ENCODE measurements at places on chromosomes 7 and 10.

DNA sequence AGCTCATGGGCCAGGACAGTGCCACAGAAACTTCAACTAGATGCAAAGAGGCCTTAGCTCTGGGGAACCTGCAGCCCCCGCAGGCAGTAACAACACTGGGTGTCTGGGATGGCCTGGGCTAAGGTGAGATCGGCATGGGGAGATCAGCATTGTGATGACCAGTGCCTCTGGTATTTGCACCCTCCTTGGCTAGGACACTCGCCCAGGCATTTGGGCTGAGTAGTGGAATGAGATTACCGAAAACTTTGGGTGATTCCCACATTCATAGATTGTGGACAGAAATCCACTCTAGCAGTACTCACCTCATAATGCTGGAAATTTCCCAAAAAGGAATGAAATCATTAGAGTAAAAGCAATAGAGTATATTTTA is 70.6 kb upstream of the ZMIZ2 start:
- DNase-seq = no peak

DNA sequence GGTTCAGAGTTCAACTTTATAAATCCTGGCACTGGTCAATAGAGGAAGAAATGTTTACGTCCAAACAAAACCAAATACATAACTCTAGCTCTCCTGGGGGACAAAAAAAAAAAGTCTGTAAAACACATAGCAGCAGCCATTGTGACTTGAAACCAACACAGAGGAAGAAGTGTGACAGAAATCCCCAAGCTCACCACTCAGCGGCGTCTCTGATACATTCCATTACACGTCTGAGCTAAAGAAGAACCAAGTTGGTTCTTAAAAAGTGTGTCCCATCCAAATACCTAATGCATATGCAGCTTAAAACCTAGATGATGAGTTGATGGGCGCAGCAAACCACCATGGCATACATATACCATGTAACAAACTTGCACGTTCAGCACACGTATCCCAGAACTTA is 58.3 kb upstream of the NANOS1 start:
- no peak for DNase-seq

GRCh38 chr10:50224330-50224952 is 26.9 kb downstream of the ASAH2 start:
- no peak for DNase-seq

DNA sequence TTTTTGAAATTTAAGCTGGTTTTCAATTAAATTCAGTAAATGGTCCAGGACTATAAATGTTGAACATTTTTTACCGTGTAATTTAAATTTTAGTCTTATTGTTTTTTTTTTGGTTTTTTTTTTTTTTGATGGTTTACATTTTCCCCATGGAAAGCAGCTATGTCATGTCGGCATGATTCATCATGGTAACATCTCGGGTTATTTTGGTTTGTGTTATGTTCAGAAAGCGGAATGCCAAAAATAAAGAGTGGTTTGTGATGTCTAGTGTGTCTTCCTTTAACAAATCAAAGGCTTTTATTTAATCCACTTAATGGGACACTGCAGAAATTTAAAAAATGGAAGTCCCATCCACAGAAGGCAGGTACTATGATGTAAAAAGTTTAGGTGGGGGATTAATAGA is 58.5 kb downstream of the TRUB1 start:
- DNase-seq = no peak

DNA sequence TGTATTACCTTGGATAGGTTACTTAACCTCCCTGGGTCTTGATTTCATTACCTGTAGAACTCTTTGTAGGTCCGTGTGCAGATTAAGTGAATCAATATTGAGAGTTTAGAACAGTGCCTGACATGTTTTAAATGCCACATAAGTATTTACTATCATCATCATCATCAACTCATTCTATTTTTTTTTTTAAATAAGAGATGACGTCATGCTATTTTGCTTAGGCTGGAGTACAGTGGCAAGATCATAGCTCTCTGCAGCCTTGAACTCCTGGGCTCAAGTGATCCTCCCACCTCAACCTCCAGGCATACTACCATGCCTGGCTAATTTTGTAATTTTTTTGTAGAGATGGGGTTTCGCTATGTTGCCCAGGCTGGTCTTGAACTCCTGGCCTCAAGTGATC is 132.0 kb upstream of the FZD8 start:
- DNase-seq = no peak

- no peak for DNase-seq
These were observed 46.3 kb upstream of the HYAL4 start for GRCh38 chr7:123798532-123799188.

DNA sequence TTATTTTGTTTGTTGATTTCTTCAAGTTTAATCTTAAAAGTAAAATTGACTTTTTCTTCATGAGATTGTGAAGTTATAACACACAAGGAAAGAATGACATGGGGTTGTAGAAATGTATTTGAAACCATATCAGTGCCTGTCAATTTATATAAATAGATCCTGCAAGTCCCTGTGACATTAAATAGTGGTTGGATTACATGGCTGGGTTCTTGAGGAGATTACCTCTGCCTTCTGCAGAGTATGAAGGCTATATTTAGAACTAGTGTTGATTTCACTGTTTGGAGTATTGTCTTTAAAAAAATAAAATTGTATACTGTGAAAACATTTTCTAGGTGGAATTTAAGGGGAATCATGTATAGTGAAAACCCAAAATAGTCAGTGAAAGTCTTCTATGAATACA is 385.8 kb upstream of the SMIM30 start:
- no peak for DNase-seq

GRCh38 chr7:45606050-45606449 is 31.9 kb downstream of the ADCY1 start:
- DNase-seq = no peak

DNA sequence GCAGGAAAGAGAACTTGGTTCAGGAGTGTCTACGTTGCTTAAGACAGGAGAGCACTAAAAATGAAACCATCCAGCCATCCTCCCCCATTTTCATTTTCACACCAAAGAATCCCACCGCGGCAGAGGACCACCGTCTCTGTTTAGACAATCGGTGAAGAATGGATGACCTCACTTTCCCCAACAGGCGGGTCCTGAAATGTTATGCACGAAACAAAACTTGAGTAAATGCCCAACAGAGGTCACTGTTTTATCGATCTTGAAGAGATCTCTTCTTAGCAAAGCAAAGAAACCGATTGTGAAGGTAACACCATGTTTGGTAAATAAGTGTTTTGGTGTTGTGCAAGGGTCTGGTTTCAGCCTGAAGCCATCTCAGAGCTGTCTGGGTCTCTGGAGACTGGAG is 1.4 kb upstream of the IL6 start:
- no peak for DNase-seq

GRCh38 chr7:2248984-2249694 is 7.1 kb downstream of the NUDT1 start:
- DNase-seq = no peak

GRCh38 chr10:86063341-86063740 is 303.3 kb downstream of the GRID1 start:
- no peak for DNase-seq

GRCh38 chr10:83127942-83128575 is 1011.2 kb upstream of the GHITM start:
- no peak for DNase-seq

- DNase-seq = no peak
These were observed 692.6 kb downstream of the SUGCT start for GRCh38 chr7:40827222-40828085.

DNA sequence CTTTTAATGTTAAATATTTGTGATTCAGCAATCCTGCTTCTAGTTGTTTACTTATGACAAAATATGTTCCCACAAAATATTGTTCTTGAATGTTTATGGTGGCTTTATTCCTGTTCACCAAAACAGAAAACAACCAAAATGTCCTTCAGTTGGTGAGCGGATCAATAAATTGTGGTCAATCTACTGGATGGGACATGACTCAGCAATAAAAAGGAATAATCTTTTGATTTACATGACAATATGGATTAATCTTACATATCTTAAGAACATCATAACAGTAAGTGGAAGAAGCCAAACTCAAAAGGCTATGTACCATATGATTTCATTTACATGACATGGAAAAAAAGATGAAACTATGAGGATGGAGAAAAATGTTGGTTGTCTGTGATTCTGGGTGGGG is 691.3 kb upstream of the GHITM start:
- no peak for DNase-seq

GRCh38 chr10:49608166-49609005 is 1.7 kb upstream of the SLC18A3 start:
- no peak for DNase-seq

DNA sequence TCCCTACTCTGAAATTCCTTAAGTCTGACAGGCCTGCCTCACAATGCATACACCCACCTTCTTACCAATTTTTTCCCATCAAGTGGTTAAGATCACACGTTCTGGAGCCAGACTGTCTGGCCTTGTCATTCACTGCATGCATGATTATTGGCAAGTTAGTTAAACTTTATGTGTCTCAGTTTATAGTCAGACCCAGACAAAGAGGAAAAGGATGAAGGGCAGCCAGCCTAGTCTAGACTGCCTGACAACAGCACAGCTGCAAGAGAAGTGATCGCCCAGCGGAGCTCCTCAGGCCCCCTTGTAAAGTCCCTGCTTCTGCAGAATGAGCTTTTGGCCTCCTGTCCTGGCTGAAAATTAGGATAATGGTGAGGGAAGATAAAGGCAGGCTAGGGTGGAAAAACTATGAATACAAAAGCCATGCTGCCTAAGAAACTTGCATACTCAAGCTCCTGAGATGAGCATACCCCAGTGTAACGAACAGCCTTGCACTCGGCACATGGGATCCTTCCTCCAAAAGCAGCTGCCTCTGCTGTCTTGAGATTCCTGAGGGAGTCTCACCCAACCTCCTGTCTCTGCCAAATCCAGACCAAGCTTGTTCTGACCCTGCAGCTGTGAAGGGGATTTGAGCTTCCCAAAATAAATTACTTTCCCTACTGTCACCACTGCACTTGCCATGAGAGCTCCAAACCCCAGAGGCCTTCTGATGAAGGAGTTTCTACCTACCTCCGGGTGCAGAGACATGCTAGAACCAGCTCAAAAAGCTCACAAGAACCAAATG is 26.7 kb upstream of the MRLN start:
- DNase-seq = no peak

GRCh38 chr10:117968354-117969182 is 78.2 kb downstream of the RAB11FIP2 start:
- DNase-seq = no peak

DNA sequence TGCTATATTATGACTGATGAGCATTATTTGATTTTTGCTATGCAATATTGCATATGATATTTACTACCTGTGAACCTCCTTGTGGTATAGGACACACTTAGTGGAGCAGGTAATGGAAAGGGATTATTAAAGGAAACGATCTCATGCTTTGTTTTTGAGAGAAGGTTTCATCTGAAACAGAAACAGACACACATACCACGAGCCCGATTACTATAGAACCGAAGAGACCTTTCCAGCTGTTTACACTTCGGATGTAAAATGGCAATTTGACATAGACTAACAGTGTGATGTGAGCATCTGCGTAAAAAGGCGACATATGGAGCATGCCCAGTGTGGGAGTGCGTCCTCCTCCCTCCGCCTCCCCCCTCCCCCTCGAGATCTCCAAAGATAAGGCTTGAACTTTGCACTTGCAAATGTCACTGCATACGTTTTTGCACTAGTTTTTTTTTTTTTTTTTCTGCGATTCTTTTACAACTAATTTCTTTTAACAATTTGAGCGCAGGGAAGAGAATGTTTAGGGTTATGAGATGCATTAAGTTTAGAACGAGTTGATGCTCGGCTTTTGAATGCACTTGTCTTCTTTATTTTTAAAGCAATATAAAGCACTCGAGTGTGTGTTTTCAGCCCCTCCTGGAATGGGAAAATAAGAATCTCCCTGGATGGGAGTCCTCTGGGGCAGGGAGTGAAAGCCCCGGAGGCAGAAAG is 251.0 kb downstream of the NSUN6 start:
- DNase-seq = no peak

- DNase-seq = no peak
These were observed 134.6 kb upstream of the TCF7L2 start for GRCh38 chr10:112815269-112816032.

DNA sequence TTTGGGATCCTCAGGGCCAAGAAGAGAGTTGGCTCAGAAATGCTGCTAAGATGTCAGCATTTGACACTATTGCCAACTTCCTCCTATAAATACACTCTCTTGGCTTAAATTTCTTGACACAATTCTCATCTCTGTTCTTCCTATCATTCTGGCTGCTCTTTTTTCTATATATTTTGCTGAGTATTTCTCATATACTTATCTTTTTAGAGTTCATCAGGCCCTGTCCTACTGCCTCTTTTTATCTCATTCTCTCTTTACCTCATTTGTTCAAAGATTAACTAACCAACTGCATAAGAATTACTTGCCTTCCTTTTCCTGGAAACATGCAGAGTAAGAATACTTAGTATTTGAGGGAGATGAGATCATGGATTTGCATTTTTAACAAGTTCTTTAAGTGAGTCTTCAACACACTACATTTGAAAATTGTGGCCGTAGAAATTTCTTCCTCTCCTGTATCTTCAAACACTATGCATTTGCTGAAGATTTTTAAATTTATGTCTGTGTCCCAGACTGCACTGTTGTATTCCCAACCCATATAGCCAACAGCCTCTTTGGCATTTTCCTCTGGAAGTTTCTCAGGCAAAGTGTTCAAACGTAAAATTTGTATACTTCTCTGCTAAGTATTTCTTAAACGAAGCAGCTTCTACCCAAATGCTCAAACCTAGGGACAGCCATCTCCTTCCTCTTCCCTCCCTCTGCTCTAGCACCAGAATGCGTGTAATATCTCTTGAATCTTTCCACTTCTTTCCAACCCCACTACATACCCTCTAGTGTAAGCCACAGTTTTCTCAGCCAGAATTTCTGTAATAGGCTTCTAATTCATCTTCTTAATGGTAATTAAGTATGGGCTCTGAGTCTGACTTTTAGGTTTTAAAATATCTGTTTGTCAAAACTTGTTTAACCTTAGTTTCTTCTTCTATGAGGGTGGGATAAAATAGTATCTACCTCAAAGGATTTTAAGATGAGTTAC is 35.5 kb downstream of the ARL4A start:
- DNase-seq = no peak

- DNase-seq = no peak
These were observed 4.1 kb upstream of the FUOM start for GRCh38 chr10:133361773-133362441.

DNA sequence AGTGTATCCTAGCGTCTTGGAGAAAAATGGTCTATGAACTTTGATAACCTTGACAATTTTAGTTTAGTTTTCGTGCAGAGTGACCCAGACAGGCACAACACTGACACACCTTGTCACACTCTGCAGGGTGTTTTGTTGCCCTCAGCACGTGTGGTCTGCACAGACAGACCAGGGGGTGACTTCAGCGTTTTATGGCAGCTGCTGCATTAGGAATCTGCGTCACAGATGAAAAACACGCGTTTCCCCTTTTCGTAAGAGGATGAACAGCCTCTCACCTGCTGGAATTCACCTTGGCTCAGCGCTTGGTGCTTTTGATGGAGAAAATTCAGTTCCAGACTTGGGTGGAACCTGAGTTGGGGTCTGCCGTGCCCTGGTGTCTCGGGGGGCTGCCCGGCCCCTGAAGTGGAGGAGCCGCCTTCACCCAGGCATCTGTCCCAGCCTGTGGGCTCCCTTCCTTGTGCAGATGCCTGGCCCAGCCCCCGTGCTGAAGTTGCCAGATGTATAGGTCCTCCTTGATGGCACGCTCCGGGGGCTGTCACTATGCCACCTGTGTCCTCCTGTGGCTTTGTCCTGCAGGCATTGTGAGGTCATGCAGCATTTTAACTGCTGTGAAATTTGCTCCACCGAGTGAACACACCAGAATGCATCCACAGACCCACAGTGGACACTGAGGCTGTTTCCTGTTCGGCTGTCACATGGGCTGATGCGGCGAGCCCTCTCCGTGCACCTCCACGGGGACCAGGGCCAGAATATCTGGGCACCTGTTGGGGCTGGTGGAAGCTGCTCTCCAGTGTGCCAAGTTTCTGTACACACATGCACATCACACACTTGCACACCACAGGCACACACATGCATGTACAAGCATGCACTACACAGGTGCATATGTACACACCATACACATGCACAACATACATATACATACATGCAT is 18.3 kb downstream of the INPP5A start:
- no peak for DNase-seq
